ENCODE measurements at places on chromosomes 6 and 20. TPM values are rescaled to one million over a fixed set of nuclear protein-coding genes. Genes with fewer than 3 reads are reported as not detected.

The OOEP gene
- total RNA-seq: not detected

The RFX6 gene
- total RNA-seq: not detected

The LY6G6F gene
- total RNA-seq: not detected

The RIPPLY2 gene
- total RNA-seq: not detected

The COL19A1 gene
- 0.10 TPM for total RNA-seq

The GCNT2 gene
- total RNA-seq: 0.82 TPM

- DNase-seq: no peak
Measured at GRCh38 chr6:70072540-70073179, 206.3 kb downstream of the COL19A1 start.

DNA sequence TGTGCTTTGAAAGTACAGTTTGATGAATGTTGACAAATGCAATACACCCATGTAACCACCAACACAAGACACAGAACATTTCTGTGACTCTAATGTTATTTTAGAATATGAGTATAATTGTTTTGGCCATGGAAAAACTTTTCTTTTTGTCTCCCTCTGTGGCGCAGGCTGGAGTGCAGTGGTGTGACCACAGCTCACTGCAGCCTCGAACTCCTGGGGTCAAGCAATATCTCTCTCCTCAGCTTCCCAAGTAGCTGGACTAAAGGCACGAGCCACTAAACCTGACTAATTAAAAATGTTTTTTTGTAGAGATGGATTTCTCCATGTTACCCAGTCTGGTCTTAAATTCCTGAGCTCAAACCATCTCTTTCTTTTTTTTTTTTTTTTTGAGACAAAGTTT lies 20.3 kb upstream of the BCAS4 start:
- DNase-seq: no peak

DNA sequence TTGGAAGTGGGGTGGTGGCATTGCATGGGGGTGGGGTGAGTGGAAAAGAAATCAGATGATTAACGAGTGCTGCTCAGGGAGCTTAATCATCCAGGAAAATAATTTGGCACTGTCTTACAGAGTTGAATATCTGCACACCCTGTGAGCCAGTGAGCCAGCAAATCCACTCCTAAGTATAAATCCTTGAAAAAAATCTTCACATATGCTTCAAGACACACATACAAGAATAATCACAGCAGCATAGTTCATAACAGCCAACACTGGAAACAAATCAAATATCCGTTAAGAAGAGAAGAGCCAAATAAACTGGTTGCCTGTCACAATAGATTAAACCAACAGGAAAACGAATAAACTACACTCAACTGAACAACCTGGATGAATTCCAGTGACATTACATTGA lies 62.8 kb downstream of the SAMD3 start:
- DNase-seq: no peak

- DNase-seq: no peak
Measured at GRCh38 chr20:59048681-59049030, 6.1 kb upstream of the PRELID3B start.

GRCh38 chr6:72461144-72461543 lies 160.7 kb upstream of the KCNQ5 start:
- no peak for DNase-seq

DNA sequence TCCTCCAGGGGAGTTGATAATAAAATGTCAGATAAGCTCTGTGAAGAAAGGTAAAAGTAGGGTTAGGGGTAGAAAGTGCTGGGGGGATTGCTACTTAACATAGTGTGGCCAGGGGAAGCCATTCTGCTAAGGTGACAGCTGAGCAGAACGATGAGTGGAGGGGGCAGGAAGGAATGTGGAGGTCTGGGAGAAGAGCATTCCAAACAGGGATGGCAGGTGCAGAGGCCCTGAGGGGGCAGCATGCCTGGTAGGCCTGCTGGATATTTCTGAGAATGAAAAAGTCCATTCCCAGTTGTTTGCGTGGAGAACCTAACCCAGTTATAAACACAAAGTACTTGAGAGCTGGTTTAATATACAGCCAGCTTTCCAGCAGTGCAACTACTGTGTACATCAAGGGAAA lies 9.3 kb downstream of the GFRA4 start:
- DNase-seq: no peak
